ENCODE measurements at places on chromosomes 2 and 18. TPM values are rescaled to one million over a fixed set of nuclear protein-coding genes. Genes with fewer than 3 reads are reported as not detected.

DNA sequence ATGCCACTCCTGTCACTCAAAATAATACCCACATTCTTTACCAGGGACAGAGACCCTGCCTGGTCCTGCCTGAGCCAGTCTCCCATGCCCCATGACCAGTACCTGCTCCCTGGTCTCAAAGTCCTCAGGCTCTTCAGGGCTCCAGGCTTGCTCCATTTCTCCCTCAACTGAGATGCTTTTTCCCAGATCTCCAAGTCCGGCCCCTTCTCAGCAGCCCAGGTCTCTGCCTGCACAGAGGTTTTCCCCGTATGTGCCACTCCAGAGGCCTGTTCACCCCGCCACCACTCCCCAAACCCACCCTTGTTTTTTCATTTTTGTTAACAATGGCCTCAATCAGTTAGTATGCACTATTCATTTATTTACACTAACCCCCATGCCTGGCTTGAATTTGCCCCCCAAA lies 499.5 kb upstream of the MYT1L start:
- DNase-seq = peak; percentile 41

GRCh38 chr2:150706561-150706960 lies 219.1 kb upstream of the RND3 start:
- no peak for DNase-seq

DNA sequence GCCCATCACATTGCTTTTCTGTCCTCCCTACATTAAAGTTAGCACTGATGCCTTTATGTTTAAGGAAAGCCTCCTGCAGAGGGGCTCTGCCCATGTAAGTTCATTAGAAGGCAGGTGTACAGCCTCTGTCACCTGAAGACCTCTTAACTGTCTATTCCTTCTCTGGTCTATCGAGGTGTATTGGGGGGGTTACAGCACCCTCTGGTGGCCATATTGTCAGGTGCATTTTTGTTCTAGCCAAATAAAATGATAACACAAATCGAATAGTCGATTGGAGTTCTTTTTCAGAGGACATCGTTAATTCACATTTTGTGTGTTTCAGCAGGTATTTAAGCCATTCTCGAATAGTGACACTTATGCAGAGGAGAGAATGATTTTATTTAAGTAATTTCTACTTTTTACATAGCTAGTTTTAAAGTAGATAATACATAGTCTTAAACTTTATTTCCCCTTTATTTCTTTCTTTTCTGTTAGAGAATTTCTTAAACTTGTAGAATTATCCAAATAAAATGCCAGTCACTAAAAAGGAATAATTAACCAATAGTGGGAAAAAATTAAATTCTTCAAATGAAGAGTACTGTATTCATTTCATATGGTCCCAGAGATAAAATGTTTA lies 136.8 kb downstream of the NEDD4L start:
- DNase-seq = no peak

GRCh38 chr2:144834998-144835633 lies 315.2 kb upstream of the ZEB2 start:
- no peak for DNase-seq

DNA sequence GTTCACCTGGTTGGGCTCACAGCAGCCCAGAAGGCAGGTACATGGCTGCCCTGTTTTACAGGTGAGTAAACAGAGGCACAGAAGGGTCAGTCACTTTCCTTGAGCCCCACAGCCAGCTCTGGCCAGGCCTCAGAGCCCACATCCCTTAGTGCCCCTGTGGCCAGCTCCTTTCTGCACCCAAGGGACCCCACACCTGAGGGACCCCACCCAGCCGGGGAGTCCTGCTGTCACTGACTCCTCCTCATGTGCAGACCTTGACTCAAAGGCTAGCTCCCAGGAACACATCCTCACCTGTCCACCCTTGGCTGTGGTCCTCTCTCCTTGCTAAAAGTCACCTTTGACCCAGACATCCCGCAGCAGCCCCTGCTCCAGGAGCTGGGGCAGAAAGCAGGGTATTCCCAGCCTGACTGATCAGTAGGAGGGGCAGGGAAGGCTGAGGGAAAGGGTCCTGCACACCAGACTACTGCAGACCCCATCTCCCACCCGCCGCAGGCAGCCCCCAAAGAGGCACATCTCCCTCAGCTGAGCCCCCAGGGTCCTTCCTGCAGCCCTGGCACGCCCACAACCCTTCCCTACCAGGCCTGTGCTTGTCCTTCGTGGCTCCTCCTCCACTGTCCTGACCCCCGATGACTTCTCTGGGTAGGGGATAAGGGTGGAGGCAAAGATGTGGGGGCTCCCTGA lies 9.8 kb upstream of the ARHGEF4 start:
- DNase-seq = peak; percentile 62

DNA sequence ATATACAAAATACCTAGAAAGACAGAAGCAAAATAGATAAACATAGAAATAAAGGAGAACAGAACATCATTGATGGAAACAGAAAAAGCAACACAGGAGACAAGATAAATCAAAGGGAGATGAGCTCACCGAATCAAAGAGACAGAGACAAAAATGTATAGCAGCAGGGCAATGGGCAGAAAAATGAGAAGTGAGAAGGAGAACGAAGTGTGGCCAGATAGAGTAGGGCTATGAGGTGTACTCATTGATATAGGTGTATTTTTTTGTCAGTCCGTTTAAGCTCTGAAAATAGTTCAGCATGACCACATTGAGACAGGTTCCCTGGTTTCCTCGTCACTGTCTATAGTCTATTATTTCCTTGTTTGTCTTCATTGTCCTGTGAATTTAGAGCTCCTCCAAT lies 55.1 kb downstream of the SP100 start:
- no peak for DNase-seq

GRCh38 chr2:7508296-7508943 lies 591.2 kb downstream of the RNF144A start:
- no peak for DNase-seq

DNA sequence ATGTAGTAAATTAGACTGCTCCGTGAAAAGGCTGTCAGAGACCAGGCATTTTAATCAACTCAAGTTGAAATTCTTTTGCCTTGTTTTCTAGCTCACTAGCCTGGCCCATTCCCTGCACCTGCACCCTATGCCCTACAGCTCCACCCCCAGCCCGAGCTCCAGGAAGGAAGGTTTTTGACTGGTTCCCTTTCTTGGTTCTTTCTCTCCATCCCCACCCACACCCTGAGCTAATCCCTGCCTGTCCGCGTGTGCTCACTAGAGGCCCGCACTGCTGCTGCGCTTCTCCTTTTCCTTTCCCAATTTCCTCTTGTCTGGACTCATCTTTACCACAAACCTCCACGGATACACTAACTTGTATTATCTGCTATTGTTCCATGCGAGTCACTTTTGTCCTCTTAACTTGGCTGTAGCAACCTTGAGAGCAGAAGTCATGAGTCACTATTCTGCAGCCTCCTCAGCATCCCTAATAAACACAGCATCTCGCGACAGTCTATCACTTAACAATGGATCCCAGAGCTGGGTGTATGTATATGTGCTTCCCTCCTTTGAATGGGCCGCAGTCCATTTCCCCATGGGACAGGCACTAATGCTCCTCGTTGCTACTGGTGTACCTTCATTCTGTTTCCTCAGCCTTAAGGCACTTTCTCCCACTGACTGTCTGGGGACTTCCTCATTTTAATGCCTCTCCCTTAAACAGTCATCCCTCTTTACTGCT lies 36.5 kb downstream of the COLEC12 start:
- DNase-seq = no peak

The SUCLG1 gene
- 44.9 TPM for total RNA-seq

The WDPCP gene
- 8.5 TPM for total RNA-seq

The MERTK gene
- 102 TPM for total RNA-seq

The FABP1 gene
- not detected for total RNA-seq

The REEP1 gene
- total RNA-seq = 7.6 TPM

Measured in spleen (tissue), 13 donors.